ENCODE measurements at places on chromosomes 1 and 21. TPM values are rescaled to one million over a fixed set of nuclear protein-coding genes. Genes with fewer than 3 reads are reported as not detected.

LMX1A gene
- total RNA-seq: not detected

PLA2G2C gene
- 0.59 TPM for total RNA-seq

RHOC gene
- total RNA-seq: 34.2 TPM

HSPA6 gene
- total RNA-seq: 0.45 TPM

CYP2J2 gene
- 1.4 TPM for total RNA-seq

PHACTR4 gene
- total RNA-seq: 20.9 TPM

CACHD1 gene
- 2.2 TPM for total RNA-seq

RPTN gene
- total RNA-seq: not detected

SERPINC1 gene
- total RNA-seq: not detected

C1QTNF12 gene
- total RNA-seq: 2.6 TPM

All from activated CD8-positive, alpha-beta T cell treated with anti-CD3 and anti-CD28 coated beads for 36 hours (primary cell).